Activated T-helper 1 cell treated with Interleukin-2 at 50 U/mL for 16 hours (primary cell): ENCODE measurements at places on chromosomes 11 and 22.
A peak's percentile ranks its signal among the peaks of the same experiment; 100 is the strongest.

GRCh38 chr22:23305922-23306374 is 125.6 kb downstream of the BCR start:
- DNase-seq, result no peak

DNA sequence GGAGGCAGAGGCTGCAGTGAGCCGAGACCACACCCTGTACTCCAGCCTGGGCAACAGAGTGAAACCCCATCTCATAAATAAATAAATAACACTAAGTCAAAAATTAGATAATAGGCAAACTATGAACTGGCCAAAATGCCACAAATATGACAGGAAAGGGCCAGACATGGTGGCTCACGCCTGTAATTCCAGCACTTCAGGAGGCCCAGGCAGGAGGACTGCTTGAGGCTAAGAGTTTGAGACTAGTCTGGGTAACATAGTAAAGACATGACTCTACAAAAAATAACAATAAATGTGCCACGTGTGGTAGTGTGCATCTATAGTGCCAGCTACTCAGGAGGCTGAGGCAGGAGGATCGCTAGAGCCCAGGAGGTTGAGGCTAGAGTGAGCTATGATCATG is 19.9 kb downstream of the SEC14L6 start:
- DNase-seq, result no peak

DNA sequence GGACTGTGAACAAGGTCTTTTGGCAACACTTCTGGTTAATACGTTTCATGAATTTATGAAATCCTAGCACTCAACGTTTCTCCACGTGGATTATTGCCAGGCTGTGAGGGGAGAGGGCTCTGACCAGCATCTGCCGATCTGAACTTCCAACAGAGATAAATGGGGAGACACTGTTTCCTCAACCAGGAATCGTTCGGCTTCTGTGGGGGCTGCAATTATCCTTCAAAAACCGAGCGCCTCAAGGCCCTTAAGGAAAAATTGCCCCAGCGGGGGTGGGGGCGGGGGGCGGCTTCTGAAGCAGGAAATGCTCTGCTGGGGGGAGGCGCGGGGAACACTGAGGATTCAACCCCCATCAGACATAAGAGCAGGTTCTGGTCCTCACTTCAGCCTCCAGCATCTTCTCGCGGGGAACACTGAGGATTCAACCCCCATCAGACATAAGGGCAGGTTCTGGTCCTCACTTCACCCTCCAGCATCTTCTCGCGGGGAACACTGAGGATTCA is 155.6 kb downstream of the BRD1 start:
- no peak for DNase-seq

DNA sequence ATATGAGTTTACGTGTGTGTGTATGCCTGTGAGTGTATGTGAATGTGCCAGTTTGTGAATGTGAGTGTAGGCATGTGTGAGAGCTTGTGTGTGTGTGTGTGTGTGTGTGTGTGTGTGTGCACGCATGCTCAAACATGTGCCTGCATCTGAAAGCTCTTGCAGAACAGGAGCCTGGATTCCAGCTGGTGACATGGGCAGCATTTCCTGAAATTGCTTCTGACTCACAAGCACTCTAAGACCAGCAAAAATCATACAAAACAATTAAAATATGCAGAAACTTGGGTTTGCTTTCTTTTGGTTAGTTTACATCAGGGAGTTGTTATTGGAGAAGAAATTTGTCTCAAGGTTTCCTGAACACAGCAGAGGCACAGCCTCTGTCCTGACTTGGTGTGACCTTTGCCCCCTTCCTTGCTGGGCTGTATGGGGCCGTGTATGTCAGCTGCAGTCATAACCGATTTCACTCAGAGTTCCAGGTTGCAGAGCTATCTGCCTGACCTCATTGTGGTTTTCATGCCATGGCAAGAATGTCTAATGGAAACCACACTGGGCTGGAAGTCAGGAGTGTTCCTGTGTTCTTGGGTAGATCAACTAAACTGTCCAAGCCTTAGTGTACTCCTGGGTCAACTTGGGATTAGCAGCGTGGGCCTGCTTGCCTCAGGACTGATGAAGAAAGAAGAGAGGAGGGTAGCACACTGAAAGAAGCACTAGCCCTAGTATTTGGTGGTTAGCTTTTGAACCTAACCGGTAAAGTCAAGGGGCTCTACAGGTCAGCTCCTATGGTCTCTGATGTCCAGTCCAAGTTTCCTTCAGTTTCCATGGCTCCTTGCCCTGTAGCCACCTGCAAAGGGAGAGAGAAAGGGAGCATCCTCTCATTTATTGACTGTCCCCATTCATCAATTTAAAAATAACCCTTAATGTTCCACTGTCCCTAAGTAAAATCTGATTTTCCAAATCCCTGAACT is 143.7 kb downstream of the SNX19 start:
- DNase-seq, result no peak

DNA sequence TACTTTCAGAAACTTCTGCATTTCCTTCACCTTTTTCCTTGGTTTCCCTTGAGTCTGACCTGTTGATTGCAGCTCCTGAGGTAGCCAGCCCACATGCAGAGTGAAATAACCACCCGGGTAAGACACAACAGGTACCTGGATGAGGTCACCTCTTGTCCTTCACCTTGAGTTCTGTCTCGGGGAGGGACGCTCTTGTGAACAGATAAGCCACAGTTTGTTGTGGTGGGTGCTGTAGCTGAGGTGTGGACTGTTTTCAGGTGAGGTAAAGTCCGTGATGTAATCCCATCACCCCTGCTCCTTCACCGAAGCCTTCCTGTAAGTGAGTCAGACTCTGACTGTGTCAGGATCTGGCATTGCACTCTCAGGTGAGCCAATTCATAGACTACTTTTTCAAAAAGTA is 183.1 kb downstream of the NAV2 start:
- DNase-seq, result no peak

GRCh38 chr22:26106412-26106811 is 62.9 kb upstream of the SEZ6L start:
- no peak for DNase-seq

DNA sequence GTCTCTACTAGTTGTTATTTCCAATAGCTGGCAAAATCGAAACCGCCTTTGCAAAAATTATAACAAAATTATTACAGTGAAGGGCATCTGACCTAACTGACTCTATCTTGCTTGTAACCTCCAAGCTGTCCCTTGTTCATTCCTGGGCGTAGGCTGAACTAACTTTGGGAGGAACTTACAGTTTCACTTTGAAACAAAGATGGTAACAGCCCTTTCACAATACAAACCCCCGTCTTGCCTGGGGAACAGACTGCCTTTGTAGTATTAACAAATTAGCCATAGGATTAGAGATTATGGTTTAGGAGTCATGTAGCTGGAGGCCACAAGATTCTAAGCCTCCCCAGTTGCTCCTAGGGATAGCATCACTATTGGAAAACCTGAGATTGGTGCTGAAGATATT is 131.6 kb upstream of the HSD17B12 start:
- no peak for DNase-seq

DNA sequence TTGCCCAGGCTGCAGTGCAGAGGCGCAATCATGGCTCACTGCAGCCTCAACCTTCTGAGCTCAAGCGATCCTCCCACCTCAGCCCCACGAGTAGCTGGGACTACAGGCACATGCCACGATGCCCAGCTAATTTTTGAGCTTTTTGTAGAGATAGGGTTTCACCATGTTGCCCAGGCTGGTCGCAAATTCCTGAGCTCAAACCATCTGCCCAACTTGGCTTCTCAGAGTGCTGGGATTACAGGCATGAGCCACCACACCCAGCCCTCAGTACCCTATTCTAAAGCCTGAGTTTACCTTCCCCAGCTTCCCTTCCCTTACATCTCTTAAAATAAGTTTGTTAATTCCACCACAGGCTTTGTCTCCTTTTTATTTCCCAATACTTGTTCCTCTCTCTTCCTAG is 59.1 kb downstream of the AMBRA1 start:
- DNase-seq, result no peak

GRCh38 chr11:66906061-66906733 is 49.3 kb downstream of the LRFN4 start:
- no peak for DNase-seq

GRCh38 chr11:73810637-73811036 is 23.0 kb downstream of the MRPL48 start:
- DNase-seq, result no peak

DNA sequence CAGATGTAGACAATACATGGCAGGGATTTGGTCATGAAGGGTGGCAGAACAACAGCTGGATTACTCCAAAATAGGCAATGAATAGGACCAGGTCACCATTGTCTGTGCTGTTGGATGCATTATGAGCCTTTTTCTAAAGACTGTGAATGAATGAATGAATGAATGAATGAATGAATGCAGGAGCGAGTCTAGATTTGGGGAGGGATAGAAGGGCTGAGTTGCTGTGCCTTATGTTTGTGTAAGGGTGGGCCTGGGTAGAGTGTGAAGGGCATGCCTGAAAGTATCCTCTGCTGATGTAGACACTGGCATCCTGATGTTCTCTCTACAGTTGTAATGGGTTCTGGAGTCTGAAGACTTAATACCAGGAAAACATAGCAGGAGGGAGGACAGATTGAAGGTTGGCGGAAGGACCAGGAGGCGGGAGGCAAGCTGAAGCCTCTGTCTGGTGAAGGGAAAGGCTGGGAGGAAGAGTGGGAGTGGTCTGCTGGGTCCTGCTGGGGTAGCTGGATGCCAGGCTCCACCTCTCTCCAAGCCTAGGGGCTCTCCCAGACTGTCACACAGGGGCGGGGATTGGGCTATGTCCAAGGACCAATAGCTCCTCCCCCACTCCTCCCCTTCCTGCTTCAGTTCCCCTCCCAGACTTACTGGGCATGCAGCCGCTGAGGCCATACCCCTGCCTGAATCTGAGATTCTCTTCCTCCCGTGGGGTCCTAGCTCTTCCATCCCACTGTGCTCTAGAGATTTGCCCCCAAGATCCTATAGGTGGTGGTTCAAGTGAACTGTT is 4.8 kb downstream of the TRIM3 start:
- DNase-seq, result no peak

DNA sequence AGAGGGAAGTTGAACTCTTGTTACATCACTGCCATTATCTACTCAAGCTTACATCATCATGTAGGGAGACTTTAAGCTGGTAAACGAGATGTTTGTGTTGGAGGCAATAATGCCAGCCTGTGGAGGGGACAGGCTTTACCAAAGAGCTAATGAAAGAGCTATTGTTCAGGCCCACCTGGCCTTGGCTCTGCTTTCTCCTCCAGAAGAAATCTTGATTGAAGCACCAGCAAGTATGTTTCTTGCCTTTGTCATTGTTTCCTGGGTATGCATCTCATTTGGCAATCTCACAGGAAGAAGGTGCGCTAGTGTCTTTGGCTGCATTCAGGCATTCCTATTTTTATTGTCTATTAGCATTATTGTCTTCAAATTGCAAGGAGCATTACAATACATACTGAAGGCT is 16.7 kb upstream of the CARD18 start:
- no peak for DNase-seq

- DNase-seq, result no peak
Observed at GRCh38 chr22:17085277-17086181, 729 bp downstream of the IL17RA start.

GRCh38 chr11:122851366-122851966 is 13.2 kb downstream of the CRTAM start:
- no peak for DNase-seq

- DNase-seq, result no peak
Observed at GRCh38 chr11:94762208-94762607, 5.9 kb upstream of the AMOTL1 start.

DNA sequence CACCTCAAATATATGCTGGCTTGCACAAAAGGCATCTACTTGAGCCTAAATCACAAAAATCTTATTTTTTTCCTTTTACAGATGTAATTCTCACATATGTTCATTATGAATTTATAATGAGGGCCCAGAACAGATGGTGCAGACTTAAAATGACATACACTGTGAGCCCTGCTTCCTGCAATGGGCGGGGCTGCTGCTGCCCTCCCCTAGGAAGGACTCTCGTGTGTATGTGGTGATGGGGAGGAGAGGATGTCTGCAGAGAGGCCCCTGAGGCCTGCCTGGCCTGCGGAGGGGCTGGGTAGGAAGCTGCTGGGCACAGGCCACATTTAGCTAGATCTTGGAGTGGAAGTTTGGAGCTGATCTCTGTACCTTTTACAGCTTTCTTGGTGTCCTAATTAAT is 233.4 kb upstream of the KIRREL3 start:
- DNase-seq, result no peak

DNA sequence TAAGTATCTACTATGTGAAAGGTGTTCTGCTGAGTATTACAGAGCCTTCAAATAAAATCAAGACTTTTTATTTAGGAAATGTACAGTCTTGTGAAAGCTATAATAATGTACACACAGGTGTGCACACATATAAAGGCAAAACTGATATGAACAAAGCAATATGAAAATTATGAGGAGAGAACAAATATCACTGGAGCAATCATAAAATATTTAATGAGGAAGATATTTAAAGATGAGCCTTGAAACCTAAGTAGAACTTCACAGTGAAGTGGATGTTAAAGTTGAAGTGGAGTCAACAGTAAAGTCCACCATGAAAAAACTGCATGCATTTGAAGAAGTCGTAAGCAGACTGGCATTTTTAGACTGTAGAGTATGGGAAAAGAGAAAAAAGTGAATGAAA is 18.5 kb downstream of the OR51F1 start:
- DNase-seq, result no peak

GRCh38 chr22:20009018-20009491 is 7.6 kb downstream of the ARVCF start:
- no peak for DNase-seq

GRCh38 chr11:134155456-134155855 is 68.3 kb downstream of the NCAPD3 start:
- DNase-seq, result no peak

GRCh38 chr11:78213526-78214330 is 25.0 kb downstream of the USP35 start:
- DNase-seq, result no peak

GRCh38 chr11:30025396-30026139 is 8.7 kb upstream of the KCNA4 start:
- DNase-seq, result no peak

DNA sequence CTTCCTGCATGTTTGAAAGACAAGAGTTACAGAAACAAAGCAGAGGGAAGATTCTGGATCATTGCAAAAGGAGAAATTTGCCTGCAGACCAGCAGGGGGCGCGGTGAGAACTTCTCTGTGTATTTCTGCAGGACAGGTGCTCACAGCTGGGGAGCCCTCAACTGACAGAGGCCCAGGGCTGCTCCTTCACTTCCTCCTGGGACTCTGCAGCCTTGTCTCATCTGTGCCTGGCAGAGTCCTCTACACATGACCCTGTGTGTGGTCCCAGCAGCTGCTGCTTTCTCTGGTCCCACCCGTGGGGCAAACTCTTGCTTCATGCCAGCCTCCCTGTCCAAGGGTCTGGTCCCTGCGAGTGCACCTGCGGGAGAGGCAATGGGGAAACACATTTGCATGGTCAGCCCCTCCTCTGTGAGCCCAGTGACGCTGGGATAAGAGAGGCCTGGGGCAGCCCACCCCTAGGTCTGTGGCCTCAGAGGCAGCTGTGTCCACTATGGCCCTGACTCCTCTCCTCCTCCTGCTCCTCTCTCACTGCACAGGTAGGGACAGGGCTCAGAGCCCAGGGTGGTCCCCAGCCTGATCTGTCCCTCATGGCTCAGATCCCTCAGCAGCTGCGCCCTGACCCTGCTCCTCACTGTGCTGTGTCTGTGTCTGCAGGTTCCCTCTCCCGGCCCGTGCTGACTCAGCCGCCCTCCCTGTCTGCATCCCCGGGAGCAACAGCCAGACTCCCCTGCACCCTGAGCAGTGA is 43.2 kb upstream of the VPREB1 start:
- peak; percentile 25 for DNase-seq
